ENCODE measurements at places on chromosomes 7 and 10.
A peak's percentile ranks its signal among the peaks of the same experiment; 100 is the strongest.

- no peak for DNase-seq
These were observed 98.4 kb downstream of the SFMBT2 start for GRCh38 chr10:7312488-7312857.

DNA sequence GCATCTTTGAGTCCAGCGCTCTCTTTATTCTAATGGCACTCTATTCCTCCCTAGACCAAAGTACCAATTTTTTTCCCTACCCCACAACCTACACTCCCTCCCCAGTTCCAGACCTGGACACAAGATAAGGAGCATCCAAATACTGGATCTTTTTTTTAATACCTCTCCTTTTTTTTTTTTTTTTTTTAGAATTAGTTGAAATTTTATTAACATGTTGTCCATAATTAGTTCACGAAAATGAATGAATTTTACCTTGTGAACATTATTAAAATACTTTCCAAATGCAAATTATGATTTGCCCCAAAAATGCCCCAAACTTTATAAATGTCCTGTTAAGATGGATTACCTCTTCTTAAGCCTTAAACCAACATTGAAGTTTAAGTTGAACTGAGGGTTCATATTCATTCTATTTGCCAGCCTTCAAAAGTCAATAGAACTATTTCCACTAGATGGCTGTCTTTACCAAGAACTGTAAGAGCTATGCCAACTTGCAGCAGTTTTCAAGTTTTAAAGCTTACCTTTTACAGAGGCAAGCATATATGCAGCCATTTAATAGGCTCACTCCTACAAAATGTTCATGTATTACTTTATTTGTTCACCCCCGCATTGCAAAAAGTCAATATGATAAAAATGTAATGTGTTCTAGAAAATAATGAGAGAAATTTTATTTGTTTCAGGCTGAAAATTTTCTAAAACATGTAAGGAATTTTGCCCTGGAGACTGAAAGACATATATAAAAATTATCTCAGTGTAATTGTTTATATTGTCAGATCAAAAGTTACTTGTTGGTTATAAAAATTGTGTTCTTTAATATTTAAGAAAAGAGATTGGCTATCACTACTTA lies 39.7 kb upstream of the TNKS2 start:
- no peak for DNase-seq

DNA sequence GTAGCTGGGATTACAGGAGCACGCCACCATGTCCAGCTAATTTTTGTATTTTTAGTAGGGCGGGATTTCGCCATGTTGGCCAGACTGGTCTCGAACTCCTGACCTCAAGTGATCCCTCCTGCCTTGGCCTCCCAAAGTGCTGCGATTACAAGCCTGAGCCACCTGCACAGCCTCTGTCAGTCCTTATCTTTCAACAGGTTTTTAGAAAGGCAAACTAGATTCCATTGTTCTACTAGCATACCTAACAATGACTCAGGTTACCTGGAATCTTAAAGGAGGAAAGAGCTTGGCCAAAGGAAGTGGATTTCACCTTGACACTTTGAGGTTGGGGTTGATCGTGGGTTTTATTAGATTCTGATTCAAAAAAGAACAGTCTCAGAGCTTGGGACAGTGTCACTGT lies 3.2 kb downstream of the ABCC2 start:
- DNase-seq, result no peak

GRCh38 chr10:78335691-78336401 lies 302.2 kb downstream of the RPS24 start:
- no peak for DNase-seq

- DNase-seq, result no peak
These were observed 43.3 kb downstream of the FAM204A start for GRCh38 chr10:118298787-118299186.

GRCh38 chr10:92699518-92700381 lies 10.0 kb downstream of the HHEX start:
- no peak for DNase-seq

- DNase-seq, result no peak
These were observed 28.8 kb downstream of the ITGB8 start for GRCh38 chr7:20359341-20359963.

DNA sequence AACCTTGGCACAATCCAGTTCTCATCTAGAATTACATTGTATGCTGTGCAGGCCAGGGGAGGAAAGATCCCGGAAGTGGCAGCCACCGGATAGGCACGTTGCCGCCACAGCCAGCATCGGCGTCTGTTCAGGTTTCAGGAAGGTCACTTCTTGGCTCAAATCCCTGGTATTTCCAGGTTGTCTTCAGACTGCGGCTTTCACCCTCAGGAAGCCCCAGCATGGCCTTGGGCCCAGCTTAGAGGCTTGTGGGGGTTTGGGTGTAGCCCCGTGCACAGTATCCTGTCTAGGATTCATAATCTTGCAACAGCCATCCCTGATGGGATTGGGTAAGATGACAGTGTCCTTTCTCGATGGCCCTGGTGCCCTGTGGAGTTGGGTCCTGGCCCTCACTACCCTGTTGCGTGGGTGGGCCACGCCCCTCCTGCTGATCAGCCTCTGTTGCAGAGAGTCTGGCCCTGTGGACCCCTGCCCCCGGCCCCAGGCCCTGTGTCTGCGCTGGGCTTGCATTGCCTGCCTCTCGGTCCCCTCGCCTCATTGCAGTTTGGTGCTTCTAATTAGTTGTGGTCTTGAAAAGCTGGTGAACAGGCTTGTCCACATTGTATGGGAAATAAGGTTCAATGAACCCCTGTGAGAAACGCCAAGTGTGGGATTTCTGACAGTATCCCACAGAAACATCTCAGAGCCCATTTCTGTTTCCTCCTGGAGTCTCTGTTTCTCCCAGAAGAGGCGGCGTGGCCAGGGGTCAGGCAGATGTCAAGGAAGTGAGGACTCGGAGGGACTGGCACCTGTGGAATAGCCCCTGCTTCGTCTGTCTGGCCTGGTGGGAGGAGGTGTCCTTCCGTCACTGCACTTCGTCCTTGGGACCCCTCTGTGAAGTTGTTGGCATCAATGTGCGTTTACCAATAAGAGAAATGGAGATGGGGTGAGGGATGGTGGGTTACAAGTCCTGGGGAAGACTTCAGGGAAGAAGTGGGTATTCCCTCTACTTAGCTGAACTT lies 77.5 kb downstream of the MGMT start:
- DNase-seq, result no peak

GRCh38 chr10:96830511-96831199 lies 1.4 kb upstream of the LCOR start:
- peak; percentile 18 for DNase-seq

GRCh38 chr7:33109758-33110238 lies 594 bp upstream of the RP9 start:
- DNase-seq, result no peak
